ENCODE measurements at places on chromosomes 2 and 18.
A peak's percentile ranks its signal among the peaks of the same experiment; 100 is the strongest.

GRCh38 chr2:121238828-121239227 lies 46.2 kb downstream of the TFCP2L1 start:
- DNase-seq = no peak

DNA sequence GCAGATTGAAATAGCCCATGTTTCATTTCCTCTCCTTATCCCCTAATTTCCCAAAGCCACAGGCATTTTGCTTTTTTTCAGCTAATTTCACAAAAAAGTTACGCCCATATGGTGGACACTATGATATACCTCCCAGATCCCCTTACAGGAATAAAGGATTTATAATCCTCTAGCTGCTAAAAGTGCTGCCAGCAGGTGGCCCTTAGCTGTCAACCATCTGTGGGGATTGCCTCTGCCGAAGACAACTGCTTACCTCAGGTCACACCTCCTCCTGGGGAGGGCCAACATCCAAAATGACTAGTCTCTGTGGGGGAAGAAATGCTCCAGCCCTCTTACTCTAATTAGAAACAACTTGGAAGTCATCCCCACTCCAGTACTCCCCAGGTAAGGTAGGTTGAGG lies 61.0 kb upstream of the EPB41L3 start:
- no peak for DNase-seq

GRCh38 chr2:30216157-30216556 lies 15.2 kb upstream of the LBH start:
- no peak for DNase-seq

DNA sequence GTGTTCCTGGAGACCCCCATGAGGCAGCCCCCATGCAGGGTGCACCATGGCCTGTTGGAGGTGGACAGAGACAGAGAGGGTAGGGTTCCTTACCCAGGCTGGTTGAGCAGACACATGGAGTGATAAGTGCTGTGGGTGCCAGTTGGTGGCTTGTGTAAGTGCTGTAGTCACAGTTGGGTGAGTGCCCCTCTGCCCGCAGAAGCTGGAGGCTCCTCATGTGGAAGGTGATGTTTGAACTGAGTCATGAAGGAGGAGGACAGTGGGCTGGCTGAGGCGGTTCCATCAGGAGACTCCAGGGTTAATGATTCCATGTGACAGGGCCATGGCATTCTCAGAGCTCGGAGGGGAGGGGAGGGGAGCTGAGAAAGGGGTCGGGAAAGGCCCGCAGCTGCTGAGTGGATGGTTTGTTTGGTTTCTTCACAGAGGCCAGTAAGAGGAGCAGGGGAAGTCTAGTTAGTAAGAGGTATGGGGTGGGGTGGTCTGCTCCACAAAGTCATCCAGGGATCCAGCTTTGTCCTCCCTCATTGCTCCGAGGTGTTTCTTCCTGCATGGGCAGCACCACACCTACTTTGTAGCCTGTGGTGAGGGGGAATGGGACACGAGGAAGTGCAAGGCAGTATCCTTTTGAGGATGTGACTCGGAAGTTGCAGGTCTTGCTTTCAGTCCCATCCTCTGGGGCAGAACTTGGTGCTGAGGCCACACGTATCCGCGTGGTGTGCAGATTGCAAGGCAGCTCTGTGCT lies 13.6 kb downstream of the IMPA2 start:
- peak; percentile 27 for DNase-seq

DNA sequence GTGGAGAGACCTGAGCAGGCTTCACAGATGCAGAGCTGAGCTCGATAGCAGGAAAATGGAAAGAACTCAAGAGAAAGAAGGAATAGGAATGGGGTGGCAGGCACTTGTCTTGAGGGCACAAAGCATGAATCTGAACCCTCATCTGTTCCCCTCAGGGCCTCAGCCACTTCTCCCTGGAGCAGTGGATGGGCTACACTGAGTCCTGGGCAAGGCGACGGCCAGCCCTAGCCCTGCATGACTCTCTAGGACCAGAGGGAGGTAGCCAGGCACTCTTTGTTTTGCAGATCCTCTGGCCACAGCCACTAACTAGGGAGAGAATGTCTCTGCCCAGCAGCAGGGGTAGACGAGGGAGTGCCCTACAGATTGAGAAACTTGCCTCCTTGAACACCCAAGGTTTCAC lies 3.4 kb upstream of the TEX51 start:
- no peak for DNase-seq

DNA sequence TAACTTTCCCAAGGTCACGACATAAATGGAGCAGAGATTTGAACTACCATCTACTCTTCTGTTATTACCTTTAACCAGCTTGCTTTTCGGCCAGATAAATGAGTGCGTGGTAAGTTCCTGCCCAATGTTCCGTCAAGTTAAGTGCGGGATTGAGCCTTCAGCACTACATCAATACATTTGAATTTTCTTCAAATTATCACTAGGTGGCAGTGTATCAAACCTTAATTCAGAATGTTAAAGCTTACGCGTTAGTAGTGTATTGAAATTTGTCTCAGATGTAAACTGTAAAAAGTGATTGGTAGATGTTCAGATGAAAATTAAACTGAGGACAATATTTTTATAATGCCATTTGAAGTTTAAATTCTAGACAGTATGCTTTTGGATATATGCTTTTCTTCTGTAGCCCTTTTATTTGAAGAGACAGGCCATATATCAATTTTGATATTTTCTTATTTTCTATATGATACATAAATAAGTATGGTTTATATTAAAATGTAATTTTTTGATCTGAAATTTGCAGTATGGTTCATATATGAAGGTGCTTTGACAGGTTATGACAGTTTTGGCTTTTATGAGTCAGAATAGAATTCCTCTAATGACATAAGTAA lies 681.3 kb downstream of the ADCYAP1 start:
- peak; percentile 23 for DNase-seq

DNA sequence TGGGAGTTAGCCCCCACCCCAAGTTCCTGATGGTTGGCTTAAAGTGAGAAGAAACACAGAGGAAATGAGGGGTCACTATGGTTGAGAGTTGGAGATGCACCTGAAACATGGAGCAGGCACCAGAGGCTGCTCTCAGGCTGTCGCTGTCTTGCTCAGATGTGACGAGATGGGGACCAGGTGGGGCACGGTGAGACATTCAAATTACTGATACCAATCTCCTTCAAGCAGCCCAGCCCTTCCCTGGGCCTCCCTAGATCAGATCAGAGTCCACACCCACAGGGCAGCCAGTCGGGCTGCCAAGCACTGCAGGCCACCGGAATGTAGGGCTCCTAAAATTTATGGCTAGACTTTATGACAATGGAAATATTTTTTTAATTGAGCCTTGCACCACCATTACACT lies 176.6 kb downstream of the CELF4 start:
- DNase-seq = no peak

- peak; percentile 17 for DNase-seq
Measured at GRCh38 chr2:197804758-197805714, 643 bp downstream of the PLCL1 start.

- DNase-seq = peak; percentile 88
Measured at GRCh38 chr2:37180006-37180639, 8.3 kb downstream of the SULT6B1 start.

DNA sequence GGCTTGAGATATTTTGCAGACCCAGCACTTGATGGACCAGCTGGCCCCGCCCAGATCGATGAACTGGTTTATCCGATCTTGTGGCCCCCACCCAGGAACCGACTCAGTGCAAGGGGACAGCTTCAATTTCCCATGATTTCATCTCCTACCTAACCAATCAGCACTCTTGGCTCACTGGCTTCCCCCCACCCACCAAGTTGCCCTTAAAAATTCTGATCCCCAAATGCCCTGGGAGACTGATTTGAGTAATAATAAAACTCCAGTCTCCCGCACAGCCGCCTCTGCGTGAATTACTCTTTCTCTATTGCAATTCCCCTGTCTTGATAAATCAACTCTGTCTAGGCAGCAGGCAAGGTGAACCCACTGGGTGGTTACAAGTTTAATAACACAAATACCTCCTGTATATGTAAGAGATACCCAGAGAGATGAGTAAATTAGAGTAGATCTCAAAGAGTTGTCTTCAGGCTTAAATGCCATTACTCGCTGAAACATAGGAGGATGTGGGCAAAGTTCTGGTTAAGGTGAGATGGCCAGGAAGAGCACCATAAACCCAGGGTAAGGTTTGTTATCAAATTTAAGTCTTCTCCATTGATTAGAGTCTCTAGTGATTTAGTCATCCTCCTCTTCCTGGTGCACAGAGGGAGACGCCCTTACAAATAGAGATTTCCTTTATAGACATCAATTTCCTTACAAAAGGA lies 222.8 kb downstream of the ARL4C start:
- DNase-seq = no peak

DNA sequence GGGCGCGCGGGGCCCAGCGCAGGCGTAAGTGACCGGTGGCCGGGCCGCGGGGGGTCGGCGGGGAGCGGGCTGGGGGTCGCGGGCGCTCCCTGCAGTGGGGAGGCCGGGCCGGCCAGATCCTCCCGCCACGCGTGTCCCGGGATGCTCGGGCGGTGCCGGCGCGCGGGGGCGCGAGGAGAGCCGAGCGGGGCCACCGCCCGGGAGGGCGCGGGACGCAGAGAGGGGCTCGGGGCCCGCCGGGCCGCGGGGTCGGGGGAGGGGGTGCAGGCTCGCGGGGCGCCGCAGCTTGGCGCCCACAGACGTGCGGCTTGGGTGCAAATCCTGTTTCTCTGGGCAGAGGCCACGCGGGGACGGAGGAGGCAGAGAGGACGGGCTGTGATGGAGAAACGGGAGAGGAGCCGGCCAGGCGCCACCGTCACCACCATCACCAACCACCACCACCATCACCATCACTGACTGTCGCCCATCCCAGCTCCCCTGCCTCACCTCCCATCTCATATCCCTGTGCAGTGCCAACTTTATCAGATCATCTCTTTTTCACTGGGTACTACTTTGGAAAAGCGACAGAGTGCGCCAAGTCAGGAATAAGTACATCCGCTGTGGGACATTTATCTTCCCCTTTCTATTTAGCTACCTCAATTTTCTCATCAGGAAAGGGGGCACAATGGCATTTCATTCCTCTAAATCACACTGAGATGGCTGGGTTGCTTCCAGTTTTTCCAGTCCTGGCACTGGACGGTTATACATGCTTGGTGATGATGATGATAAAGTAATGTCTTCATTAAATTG lies 97.2 kb upstream of the GPR45 start:
- DNase-seq = no peak

- DNase-seq = no peak
Measured at GRCh38 chr2:238467792-238468191, 41.1 kb downstream of the ASB1 start.

- no peak for DNase-seq
Measured at GRCh38 chr18:74914052-74914591, 294.8 kb downstream of the PTGR3 start.

- DNase-seq = no peak
Measured at GRCh38 chr18:62287781-62288664, 37.1 kb upstream of the TNFRSF11A start.

GRCh38 chr2:120349440-120349921 lies 3.5 kb downstream of the INHBB start:
- DNase-seq = no peak

GRCh38 chr18:48818329-48819254 lies 132.2 kb downstream of the SMAD7 start:
- DNase-seq = no peak

- DNase-seq = peak; percentile 2
Measured at GRCh38 chr2:161576421-161576820, 47.8 kb upstream of the SLC4A10 start.

- peak; percentile 86 for DNase-seq
Measured at GRCh38 chr2:69694894-69695849, 46.8 kb upstream of the ANXA4 start.

DNA sequence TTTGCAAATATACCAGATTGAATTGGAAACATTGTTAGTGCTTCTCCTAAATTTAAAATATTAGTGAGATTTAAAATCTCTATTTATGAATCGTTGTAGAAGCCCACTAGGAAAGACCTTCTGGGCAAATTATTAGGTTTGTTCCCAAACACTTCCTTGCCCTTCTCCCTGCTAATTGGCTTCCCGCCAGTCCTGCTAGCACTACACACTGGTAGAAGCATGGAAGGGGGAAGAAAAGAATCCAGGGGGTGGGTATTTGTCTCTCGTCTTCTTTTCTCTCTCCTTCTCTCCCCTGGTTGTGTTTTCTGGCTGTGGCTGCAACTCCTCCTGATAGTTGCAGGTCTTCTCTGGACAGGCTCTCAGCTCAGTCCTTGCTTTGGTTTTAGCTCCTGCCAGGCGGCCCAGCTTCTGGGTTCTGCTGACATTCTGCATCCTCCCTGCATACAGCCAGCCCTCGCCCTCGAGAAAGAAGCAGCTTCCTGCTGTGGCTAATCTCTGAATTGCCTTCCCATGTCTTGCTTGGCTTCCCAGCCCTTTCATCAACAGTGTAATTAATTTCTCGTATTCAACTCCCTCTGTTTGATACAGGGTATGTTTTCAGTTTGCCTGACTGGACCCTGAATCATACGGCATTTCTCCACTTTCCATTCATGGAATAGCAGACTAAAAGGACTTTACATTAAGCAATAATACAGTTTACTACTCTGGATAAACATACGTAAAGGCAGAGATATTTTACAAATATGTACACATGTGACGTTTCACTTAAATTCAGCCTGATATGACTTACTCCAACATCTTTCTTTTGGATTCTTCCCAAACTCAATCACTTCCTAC lies 6.9 kb upstream of the PARD3B start:
- peak; percentile 89 for DNase-seq

- DNase-seq = no peak
Measured at GRCh38 chr2:186365406-186365805, 120.7 kb upstream of the ZC3H15 start.

DNA sequence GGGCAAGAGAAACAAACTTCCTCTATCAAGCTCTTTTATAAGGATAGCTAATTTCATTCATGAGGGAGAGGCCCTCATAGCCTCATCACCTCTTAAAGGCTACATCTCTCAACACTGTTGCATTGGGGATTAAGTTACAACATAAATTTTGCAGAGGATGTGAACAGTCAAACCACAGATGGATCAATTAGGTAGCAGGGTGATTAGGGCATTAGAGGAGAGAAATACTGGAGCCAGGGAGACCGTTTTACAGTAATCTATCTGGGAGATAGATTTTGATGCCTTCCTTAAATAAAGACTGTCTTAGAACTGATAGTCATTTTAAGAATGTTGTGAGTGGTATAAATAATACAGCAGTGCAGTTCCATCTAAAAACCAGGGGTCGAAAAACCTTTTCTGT lies 258.9 kb downstream of the DCC start:
- DNase-seq = no peak

- no peak for DNase-seq
Measured at GRCh38 chr2:69366-70344, 23.4 kb upstream of the FAM110C start.

DNA sequence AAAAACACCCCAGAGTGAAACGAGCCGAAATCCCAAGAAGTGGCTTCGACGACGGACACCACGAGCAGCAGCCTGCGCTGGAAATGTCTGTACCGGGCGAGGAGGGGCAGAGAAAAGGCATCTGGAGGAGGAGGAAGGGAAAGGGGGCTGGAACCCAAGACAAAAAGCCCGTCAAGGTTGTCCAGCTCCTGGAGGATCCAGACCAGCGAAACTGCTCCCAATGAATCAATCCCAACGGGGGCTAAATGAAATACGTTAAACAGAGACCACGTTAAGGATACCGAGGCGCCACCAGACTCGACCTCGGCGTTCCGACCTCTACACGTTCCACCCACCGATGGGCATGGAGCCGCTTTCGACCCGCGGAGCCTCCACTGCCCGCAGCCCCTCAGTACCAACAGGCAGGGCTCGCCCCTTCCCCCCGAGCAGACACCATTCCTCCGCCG lies 400 bp downstream of the CCDC88A start:
- peak; percentile 39 for DNase-seq

Measured in fibroblast of villous mesenchyme (primary cell).